HFFc6 (cell line): ENCODE measurements at places on chromosomes 7 and 10. TPM values are rescaled to one million over a fixed set of nuclear protein-coding genes. Genes with fewer than 3 reads are reported as not detected.
A peak's percentile ranks its signal among the peaks of the same experiment; 100 is the strongest.

GRCh38 chr7:157003756-157004520 lies 6.5 kb downstream of the MNX1 start:
- H3K4me1 ChIP-seq: peaks cover 7% of the 10 kb centered on the region; the same call in 1 of the 2 replicates
- H3K4me3 ChIP-seq: no peak overlapping the region
- H3K27ac ChIP-seq: no peak overlapping the region
- peaks cover 61% of the 10 kb centered on the region for H3K27me3 ChIP-seq
- H3K36me3 ChIP-seq: no peaks in the 10 kb centered on the region

DNA sequence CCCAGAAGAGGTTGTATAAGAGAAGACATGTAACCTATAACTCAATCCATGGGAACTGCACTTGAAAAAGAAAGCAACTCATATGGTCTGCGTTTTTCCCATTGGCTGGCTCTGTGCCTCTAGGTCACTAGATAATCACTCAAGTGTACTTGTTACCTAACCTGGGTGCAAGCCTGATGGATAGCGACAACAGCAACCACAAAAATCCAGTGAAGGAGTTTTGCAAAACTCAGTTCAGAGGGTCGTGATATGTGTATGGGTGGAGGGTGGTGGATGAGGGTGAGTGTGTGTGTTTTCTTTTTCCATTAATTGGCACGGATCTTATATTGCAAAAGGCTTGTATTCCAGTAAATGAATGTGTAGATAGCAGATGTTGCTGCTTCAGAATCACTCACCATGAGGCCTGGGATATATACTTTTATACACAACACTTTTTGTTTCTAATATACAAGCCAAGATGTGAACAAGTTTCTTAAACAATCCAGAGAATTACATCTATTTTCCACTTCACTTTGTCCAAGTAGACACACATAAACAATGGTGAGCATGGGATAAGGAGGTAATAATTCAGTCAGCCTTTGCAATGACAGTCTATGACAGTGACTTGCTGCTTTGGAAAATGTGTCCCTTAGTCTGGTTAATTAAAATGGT lies 286.9 kb upstream of the DKK1 start:
- no peak for DNase-seq
- H3K27ac ChIP-seq: no peak overlapping the region
- no peaks in the 10 kb centered on the region for H3K36me3 ChIP-seq
- H3K27me3 ChIP-seq: 0 out of 2 replicates have a peak, but pooled peaks cover 2% of the 10 kb centered on the region
- no peaks in the 10 kb centered on the region; the same call in 1 of the 2 replicates for H3K4me1 ChIP-seq

- H3K27ac ChIP-seq: no peak overlapping the region
- H3K4me1 ChIP-seq: no peaks in the 10 kb centered on the region
- no peak overlapping the region for H3K4me3 ChIP-seq
Observed at GRCh38 chr7:119033641-119034040, 809.1 kb downstream of the ANKRD7 start.

GRCh38 chr10:88792661-88793060 lies 9.9 kb upstream of the LIPM start:
- no peaks in the 10 kb centered on the region for H3K36me3 ChIP-seq
- peaks cover 2% of the 10 kb centered on the region for H3K27me3 ChIP-seq
- no peak overlapping the region for H3K27ac ChIP-seq
- peaks cover 29% of the 10 kb centered on the region for H3K4me1 ChIP-seq
- peak; percentile 18 for DNase-seq

GRCh38 chr7:36406156-36406555 lies 16.5 kb downstream of the ANLN start:
- DNase-seq: no peak
- peaks cover 58% of the 10 kb centered on the region for H3K4me1 ChIP-seq
- H3K27ac ChIP-seq: peak overlapping the region; percentile 62

DNA sequence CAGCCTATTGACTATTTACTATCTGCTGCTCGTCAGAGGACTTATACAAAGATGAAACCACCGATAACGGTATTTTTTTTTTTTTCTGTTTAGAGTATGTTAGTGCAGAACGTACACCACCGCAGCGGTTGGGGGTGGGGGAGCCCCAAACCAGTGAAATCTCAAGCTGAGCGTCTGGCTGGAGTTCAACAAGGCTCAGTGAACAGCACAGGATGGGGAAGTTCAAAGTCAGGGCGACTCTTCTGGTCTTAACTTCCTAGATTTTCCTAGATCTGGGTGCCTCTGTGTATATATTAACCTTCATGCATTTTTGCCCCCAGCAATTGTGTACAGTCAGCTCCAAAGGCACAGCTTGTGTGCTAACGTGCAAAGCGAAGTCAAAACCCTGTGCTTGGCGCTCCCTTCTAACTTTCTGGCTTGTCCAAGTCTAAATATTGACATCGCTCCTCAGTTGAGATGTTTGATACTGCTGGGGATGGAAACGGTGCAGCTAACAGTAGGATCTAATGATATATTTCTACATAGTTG lies 1.1 kb downstream of the RHOBTB1 start:
- H3K27ac ChIP-seq: peak overlapping the region; percentile 99
- peaks cover 17% of the 10 kb centered on the region for H3K36me3 ChIP-seq
- peaks cover 55% of the 10 kb centered on the region for H3K4me1 ChIP-seq
- H3K27me3 ChIP-seq: peaks cover 7% of the 10 kb centered on the region

- no peaks in the 10 kb centered on the region for H3K36me3 ChIP-seq
- no peak overlapping the region for H3K4me3 ChIP-seq
- H3K27me3 ChIP-seq: no peaks in the 10 kb centered on the region
- no peak overlapping the region for H3K27ac ChIP-seq
Observed at GRCh38 chr7:115754226-115754625, 276.3 kb downstream of the TFEC start.

DNA sequence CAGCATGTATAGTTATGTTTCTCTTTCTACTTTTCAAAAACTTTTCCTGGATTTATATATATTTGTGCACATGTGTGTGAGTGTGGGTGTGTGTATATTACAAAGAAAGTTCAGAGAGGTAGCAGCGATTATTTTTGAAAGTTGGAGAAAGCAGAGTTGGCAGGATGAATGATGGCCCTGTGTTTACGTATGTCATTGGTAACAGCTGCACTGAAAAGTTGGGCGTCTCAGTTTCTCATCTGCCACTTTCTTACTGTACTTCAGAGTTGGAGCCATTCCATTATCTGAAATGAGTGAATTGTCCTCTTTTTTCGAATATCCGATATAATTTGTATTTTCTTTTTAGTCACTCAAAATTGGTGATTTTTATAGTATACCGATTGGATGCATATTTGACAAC lies 172.2 kb downstream of the CDK14 start:
- no peak overlapping the region for H3K4me3 ChIP-seq
- DNase-seq: no peak
- H3K36me3 ChIP-seq: peaks cover 26% of the 10 kb centered on the region
- H3K27ac ChIP-seq: no peak overlapping the region
- peaks cover 55% of the 10 kb centered on the region for H3K4me1 ChIP-seq
- peaks cover 1% of the 10 kb centered on the region for H3K27me3 ChIP-seq

GRCh38 chr7:100085515-100085914 lies 3.3 kb upstream of the COPS6 start:
- DNase-seq: no peak
- H3K4me1 ChIP-seq: peaks cover 59% of the 10 kb centered on the region
- peaks cover 11% of the 10 kb centered on the region for H3K36me3 ChIP-seq
- no peak overlapping the region for H3K4me3 ChIP-seq
- H3K27ac ChIP-seq: peak overlapping the region; percentile 90

DNA sequence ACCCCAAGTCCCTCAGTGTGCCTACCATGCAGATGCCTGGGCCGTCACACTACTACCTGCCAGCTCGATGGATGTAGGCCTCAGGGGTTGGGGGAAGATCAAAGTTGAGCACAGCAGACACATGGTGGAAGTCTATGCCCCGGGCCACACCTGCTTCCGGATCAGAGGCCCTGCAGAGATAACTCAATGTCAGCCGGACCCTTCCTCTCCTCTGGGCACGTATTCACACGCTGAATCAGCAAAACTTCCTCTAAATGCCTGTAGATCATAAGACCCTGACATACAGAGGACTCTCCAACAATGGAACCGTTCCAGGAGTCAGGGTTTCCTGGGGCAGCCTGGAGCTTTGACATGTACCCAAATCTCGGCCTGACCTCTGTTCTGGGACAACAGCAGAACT lies 3.7 kb downstream of the DDX56 start:
- no peak for DNase-seq
- peaks cover 28% of the 10 kb centered on the region for H3K4me1 ChIP-seq
- H3K4me3 ChIP-seq: no peak overlapping the region

- peak overlapping the region; percentile 85 for H3K4me3 ChIP-seq
- H3K27ac ChIP-seq: peak overlapping the region; percentile 70
Observed at GRCh38 chr10:28177944-28178637, 124.8 kb downstream of the MPP7 start.

The SNCG gene
- 2.2 to 4.5 TPM (median 2.8 TPM) in 3 replicates for total RNA-seq

The MMRN2 gene
- 0.66 to 1.3 TPM (median 0.67 TPM) in 3 replicates for total RNA-seq

The FOXI2 gene
- not detected in 3 replicates for total RNA-seq

The ASB4 gene
- total RNA-seq: not detected in 2 replicates

The FZD8 gene
- 0.36 to 1.1 TPM (median 0.83 TPM) in 3 replicates for total RNA-seq

The MUC3A gene
- not detected in 2 replicates for total RNA-seq

The TMEM106B gene
- 40.8 to 42.8 TPM (median 42.5 TPM) in 3 replicates for total RNA-seq

The KCND2 gene
- not detected in 2 replicates for total RNA-seq

The NKX6-2 gene
- not detected in 3 replicates for total RNA-seq

The ZC3HAV1L gene
- total RNA-seq: 10.0 to 11.8 TPM (median 11.6 TPM) in 3 replicates
